ENCODE measurements at places on chromosomes 3 and 15. TPM values are rescaled to one million over a fixed set of nuclear protein-coding genes. Genes with fewer than 3 reads are reported as not detected.

- no peak for DNase-seq
Observed at GRCh38 chr15:76936671-76937070, 5.1 kb downstream of the RCN2 start.

DNA sequence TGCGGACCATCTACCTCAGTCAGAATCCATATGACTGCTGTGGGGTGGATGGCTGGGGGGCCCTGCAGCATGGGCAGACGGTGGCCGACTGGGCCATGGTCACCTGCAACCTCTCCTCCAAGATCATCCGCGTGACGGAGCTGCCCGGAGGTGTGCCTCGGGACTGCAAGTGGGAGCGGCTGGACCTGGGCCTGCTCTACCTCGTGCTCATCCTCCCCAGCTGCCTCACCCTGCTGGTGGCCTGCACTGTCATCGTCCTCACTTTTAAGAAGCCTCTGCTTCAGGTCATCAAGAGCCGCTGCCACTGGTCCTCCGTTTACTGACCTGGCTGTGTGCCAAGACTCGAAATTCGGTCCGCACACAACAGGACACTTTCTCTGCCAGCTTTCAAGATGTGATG lies 21.9 kb downstream of the NRROS start:
- DNase-seq, result no peak

GRCh38 chr3:107953722-107954121 lies 137.1 kb downstream of the CD47 start:
- no peak for DNase-seq

GRCh38 chr3:67897351-67898336 lies 243.2 kb upstream of the SUCLG2 start:
- DNase-seq, result no peak

DNA sequence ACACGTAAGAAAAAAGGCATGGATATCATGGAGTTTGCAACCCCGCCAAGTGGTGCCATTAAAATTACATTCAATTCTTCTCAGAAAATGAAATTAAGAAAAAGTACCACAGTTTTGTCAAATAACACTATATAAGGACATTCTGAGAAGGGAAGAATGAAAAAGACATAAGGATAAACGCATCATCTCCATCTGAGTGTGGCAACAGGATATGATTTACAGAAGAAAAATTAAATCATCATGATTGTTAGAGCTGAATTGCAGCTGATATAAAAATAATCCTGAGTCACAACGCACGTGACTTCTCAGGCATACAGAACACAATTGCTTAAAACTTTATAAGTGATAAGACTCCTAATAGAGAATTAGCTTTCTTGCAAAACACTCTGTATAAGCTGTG lies 133.8 kb downstream of the GREM1 start:
- no peak for DNase-seq

GRCh38 chr3:138901567-138901966 lies 45.4 kb downstream of the FOXL2 start:
- DNase-seq, result no peak

ADIPOQ gene
- 0.08 TPM for polyA plus RNA-seq

ROPN1 gene
- polyA plus RNA-seq, result not detected

KIF23 gene
- polyA plus RNA-seq, result 41.3 TPM

IMPDH2 gene
- 230 TPM for polyA plus RNA-seq
